ENCODE measurements at places on chromosomes 12 and 14.

GRCh38 chr12:12612358-12612757, 682 bp downstream of the CREBL2 start:
- DNase-seq, result peak; percentile 72

DNA sequence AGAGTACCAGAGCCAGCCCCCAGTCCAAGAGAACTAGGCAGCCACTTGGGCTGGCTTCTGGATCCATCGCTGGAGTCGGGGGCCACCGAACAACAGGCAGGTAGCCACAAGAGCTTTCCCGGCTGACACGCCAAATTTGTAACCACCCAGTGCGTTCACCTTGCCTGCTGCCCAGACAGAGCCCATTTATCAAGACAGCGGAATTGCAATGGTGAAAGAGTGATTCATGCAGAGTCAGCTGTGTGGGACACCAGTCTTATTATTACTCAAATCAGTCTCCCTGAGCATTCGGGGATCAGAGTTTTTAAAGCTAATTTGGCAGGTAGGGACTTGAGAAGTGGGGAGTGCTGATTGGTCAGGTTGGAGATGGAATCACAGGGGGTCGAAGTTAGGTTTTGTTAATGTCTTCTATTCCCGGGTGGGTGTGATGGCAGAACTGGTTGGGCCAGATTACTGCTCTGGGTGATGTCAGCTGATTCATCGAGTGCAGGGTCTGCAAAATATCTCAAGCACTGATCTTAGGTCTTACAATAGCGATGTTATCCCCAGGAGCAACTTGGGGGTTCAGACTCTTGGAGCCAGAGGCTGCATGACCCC, 64.3 kb downstream of the PDE6H start:
- DNase-seq, result no peak

DNA sequence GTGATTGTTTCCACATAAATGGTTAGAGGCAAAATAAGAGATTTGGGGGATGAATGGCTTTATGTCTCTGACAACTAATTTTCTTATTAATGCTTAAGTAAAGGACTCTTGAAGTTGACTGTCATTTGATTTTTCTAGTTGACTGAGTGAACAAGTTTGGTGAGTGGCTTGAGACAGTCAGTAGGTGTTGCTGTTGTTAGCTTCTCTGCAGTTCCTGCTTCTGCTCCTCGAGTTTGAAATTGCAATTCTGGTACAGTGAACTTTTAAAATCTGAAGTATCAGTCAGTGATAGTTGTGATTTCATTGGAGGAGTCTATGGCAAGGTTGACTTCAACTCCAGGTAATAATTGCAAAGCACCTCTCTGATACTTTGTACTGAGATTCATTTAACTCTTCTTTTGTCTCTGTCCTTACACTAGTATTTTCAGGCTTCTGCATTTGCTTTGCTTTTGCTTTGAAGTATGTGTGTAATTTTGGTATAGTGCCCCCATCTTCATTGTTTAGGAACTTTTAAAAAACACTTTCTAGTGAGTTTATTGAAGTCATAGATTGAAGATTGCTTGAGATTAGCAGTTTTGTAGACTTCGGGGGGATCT, 415.5 kb downstream of the PCNX1 start:
- peak; percentile 34 for DNase-seq

DNA sequence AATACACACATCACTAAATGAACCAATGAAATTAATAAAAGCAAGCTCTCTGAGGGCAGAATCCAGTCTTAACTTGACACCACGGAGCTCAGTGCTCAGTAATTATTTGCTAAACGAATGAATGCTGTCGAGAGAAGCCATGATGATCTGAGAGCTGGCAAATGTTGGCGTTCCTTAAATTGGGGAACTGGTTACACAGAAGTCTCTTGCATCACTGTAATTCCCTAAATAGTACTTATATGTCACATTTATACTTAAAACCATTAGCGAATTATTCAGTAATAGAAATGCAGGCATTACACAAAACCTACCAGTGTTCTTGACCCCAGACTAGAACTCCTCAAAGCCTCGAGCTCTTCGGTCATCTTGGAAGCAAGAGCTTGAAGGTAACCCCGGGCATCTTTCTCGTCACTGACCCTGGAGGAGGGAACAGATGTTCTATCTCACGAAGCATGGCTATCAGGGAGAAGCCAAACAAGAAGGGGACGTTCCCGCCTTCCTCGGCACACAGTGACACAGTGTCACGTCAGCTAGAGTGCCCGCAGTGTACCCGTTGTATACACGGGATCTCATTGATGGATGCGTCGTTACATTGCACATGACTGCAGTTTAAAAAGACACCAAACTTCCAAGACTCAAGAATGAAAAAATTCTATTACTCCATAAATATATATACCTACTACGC, 43.6 kb downstream of the AMN start:
- no peak for DNase-seq

GRCh38 chr12:27555925-27556778, 32.1 kb downstream of the PPFIBP1 start:
- DNase-seq, result peak; percentile 77

GRCh38 chr12:116773276-116773731, 35.2 kb downstream of the RNFT2 start:
- DNase-seq, result no peak

DNA sequence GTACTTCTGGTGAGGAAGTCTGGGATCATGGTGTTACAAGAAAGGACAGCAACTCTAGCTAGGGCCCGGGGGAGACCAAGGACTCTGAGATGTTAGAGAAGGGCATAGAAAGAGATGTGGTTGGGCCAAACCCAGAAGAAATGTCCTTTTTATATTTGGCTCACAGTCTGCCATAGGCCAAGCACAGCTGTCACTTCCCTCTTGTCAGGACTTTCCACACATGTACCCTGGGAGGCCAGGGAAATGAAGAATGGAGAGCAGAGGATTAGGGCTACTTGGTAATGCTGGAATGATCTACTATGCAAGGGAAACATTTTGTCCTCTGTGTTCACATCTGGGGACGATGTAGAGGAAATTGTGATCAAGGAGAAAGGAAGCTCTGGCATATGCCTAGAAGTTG, 9.2 kb downstream of the MYO1A start:
- DNase-seq, result no peak

DNA sequence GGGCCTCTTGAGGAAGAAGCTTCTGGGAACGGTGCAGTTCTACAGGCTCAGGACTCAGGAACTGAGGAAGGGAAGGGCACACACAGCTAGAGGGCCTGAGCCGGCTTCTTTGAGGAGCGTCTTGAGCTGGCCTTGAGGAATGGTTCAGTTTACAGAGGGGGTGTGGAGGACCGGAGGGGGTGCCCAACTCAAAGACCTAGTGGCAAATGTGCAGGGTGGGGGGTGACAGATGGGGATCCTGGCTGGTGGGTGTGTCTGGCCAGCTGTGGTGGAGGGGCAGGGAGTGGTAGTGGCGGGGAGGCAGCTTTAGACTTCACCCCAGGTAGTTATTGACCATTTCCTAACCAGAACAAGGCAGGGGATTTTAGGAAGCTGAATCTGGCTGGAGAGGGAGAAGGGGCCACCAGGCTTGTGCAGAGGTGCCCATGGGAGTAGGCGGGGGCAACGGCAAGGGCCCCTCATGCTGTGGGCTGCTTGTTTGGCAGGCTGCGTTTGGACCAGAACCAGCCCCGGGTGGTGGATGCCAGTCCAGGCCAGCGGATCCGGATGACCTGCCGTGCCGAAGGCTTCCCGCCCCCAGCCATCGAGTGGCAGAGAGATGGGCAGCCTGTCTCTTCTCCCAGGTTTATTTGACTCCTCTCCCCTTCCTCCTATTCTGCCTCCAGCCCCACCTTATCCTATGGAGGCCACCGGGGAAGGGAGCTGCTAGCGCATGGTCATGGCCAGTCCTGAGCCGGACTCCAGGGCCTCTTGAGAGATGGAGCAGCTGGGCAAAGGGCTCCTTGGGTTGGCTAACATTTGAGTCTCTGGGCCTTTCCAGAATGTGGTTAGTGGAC, 27.8 kb downstream of the PAPLN start:
- no peak for DNase-seq

GRCh38 chr12:18108611-18109010, 18.6 kb upstream of the RERGL start:
- no peak for DNase-seq

- no peak for DNase-seq
Measured at GRCh38 chr14:84209031-84209430, 1320.9 kb upstream of the FLRT2 start.

DNA sequence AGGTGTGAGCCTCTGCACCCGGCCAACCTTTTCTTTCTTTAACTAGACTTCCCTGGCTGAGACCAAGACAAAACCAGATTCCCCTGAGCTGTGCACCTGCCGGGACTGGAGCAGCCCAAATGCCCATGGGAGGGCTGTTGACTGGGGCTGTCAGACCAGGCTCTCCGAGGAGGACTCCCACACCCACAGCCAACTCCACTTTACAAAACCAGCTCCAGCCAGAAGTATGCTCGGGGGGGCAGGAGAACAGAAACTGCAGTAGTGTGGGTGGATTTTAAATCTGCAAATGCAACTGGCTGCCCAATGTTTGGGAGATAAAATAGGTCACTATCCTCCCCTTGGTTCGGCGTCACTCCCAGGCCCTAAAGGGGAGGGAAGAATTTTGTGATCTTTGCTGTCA, 78.5 kb downstream of the VCPKMT start:
- DNase-seq, result no peak

DNA sequence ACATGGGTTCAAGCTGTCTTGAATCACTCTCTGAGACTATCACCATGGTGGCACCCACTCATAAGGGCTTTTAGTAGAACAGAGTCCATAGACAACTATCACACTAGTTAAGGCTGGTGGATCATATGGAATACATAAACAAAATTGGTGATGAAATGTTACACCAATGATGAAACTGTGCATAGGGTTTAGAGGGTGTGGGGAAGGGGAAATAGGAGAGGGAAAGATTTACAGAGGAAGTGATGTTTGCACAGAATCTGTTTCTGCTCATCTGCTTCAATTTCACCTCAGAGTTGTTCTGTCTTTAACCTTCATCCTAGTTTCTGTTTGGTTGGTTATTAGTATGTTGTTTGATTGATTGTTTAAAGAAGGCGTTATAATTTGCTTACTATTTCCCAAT, 2.4 kb upstream of the RXYLT1 start:
- DNase-seq, result no peak

DNA sequence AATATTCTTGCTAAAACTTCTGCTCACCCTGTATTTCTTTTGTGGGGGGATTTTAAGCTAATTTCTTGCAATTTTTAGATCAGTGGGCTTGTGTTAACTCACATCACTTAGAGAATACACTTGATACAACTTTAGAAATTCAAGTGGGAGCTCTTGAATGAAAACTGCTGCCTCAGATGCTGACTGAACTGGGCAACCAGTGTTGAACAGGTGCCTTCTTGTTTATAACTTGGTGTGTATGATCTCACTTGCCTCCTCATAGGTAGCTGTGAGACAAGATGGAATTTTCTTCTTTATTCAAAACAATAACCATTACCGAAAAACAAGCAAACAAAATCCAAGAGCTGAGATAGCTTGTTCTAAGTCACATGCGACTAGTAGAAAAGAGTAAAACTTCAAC, 63.5 kb downstream of the FGD4 start:
- no peak for DNase-seq

DNA sequence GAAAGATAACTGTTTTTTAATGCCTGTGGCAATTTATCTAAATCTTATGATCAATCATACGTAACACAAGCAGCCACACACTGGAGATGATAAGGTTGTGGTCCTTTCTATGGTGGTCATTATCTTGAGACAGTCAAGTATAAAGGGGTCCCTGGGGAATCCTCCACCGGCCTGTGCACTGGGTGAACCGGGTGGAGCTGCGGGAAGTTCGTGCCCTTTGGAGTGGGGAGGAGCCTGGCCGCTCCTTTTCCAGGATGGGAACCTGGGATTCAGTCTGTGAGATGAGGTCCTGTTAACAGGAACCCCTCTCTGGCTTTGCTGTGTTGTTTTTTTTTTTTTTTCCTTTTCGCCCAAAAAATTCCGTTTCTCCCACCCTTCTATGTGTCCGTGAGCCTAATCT, 167.5 kb upstream of the RPL10L start:
- DNase-seq, result no peak

GRCh38 chr12:90905691-90906370, 49.1 kb downstream of the CCER1 start:
- DNase-seq, result no peak

GRCh38 chr12:28994179-28994715, 154.8 kb upstream of the FAR2 start:
- DNase-seq, result no peak

GRCh38 chr14:55092341-55092740, 36.7 kb upstream of the LGALS3 start:
- no peak for DNase-seq

DNA sequence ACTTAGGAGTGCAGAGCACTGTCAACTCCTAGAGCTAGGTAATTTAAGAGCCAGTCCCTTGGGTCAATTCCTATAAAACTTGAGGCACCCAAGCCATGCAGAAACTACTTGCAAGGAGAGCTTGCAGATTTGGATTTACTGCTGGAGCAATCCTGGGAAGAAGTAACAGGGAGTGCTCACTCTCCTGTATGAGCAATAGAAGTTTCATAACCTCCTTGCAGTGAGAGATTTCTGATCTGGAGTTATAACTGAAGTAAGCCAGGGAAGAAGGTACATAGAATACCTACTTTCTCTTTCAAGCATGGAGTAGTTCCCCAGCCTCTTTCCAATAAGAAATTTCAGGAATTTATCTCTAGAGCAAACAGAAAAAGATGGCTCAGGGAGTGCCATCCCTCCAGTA, 650.1 kb upstream of the USP15 start:
- no peak for DNase-seq

- no peak for DNase-seq
Measured at GRCh38 chr12:121804417-121805111, 755 bp downstream of the SETD1B start.

GRCh38 chr12:33944703-33945437, 77.4 kb upstream of the ALG10 start:
- no peak for DNase-seq

GRCh38 chr14:45177076-45177475, 41.3 kb downstream of the FANCM start:
- no peak for DNase-seq

DNA sequence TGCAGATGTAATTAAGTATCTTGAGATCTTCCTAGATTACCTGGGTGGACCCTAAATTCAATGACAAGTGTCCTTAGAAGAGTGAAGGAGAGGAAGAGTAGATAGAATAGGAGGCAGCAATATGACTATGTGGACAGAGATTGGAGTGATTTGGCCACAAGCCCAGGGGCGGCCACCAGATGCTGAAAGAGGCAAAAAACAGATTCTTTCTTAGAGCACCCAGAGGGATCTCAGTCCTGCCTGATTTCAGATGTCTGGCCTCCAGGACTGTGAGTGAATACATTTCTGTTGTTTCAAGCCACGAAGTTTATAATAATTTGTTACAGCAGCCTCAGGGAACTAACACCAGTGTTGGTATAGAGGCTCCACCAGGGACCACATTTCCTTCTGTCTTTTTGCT, 67.3 kb downstream of the DACT1 start:
- no peak for DNase-seq

GRCh38 chr12:110501399-110501751, 536 bp downstream of the VPS29 start:
- DNase-seq, result peak; percentile 23

- no peak for DNase-seq
Measured at GRCh38 chr14:33709283-33709682, 241.6 kb downstream of the EGLN3 start.
